ENCODE measurements at places on chromosomes 5 and 9.

DNA sequence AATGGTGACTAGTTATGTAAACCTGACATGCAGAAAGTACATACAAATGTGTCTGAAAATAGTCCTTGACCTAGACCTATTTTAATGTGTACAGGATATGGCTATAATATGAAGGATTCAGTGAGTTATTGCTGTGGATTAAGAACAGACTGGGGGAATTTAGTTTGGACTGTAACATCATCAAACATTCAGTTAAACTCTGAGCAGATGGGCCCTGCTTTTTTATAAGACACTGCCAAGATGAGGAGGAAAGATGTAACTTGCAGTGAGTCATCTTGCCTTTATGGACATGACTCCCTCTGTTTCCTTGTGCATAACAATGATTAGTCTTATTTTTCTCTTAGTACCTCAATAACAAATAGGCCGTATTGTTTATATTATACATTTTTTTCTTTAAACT lies 12.2 kb downstream of the PPP3R2 start:
- no peak for DNase-seq

DNA sequence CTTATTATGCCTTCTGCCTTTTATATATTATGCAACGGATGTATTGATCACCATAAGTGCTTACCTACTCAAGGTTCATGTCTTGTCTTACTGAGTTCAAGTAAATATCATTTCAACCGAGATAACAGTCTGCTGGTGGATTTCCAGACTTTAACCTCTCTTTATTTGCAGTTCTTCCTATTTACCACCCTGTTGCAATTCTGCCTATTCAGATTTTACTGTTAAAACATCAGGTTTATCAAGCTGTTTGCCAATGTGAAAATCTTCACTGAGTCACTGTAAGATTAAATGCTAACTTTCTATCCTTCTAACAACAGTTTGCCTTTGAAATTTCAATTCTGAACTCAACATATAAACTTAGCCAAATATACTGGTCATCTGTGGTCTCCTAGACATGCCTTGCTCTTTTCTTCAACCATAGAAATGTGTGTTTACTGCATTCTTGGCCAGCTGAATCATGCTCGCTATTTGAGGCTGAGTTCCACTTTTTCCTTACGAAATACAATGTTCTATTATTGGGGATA lies 471.7 kb upstream of the RORB start:
- DNase-seq = no peak

GRCh38 chr5:132114150-132115121 lies 40.8 kb downstream of the CSF2 start:
- no peak for DNase-seq

- no peak for DNase-seq
These were observed 136.4 kb downstream of the KDM4C start for GRCh38 chr9:6894135-6894534.

DNA sequence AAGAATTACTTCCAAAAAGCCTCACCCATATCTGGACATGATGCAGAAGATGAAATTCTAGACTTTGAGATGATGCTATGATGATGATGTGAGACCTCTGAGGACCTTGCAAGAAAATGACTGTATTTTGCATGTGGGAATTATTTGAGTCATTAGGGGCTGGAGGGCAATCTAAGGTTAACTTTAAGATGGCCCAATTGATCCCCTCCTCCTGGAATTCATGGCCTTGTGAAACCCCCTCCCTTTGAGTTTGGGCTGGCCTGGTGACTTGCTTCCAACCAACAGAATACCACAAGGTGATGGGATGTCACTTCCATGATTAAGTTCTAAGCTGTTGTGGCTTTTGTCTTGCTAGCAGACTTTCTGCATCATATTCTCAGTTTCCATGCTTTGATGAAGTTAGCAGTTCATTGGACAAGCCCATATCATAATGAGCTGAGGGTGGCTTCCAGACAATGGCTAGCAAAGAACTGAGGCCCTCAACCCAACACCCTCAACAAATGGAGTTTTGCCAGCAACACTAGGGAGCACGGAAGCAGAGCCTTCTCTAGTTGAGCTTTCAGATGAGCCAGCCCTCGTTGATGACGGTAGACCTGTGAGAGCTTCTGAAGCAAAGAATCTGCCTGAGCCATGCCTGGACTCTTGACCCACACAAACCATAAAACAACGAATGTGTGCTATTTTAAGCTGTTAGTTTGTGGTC lies 7.4 kb upstream of the AMACR start:
- DNase-seq = no peak

All from chondrocyte (in vitro differentiated cells).